ENCODE measurements at places on chromosomes 16 and 17. TPM values are rescaled to one million over a fixed set of nuclear protein-coding genes. Genes with fewer than 3 reads are reported as not detected.

- no peak for ATAC-seq
Measured at GRCh38 chr17:77083531-77083930, 57.2 kb upstream of the SEC14L1 start.

MMD gene
- total RNA-seq = 28.6 TPM

DNA sequence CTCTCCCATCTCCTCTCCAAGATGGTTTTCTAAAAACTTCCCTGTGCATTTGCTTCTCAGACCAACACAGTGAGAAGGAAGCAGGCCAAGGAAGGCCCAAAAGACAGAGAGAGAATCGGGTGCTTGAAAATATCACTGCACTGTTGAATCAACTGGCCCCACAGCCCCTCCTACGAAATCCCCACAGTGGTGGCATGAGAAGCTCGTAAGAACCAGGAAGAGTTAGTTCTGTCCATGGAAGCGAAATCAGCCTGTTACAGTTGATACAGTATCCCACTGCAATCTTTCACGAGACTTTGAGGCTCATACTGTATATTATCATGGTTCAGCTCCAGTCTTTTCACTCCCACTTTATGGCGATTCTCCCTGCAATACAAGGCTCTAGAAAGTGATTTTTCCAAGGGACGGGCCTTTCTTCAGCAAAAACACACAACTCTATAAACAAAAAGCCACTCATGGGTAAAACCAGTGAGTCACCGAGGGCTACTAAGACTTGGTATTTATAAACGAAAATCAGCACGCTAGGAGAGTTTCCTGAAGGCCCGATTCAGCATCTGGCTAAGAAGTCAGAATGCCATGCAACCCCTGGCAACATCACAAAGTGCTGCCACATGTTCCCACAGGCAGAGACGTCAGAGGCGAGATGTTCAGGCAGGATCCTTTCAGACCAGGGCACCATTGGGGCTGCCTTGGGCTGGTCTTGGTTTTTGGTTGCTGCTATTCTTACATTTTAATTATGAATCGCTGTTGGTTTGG is 185.7 kb downstream of the IRX5 start:
- no peak for ATAC-seq

DNA sequence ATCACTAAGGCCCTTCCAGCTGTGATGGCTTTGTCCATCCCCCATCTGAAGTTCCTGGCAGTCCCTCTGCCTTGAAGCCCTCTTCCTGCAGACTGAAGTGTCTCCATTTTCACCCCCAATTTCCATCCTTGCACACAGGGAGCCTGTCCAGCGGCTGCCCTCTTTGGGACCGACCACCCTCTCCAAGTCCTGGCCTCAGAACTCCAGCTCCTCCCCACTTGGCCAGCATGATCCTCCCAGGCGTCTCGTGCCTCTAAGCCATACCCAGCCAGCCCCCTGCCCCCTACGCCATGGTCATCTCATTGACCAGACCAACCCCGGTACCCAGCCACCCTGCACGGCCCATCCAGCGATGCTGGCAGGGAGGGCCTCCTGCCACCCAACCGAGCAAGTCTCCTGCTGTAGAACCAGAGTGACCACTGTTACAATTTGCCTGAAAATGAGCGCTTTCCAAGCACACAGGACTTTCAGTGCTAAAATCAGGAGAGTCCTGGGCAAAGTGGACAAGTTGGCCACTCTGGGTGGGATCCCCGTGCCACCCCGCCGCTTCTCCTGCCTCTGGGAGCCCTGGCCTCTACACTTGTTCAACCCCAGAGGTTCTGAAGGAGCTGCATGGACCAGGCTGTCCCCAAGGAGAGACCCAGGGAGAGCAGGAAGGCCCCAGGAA is 362.0 kb downstream of the SEC14L1 start:
- ATAC-seq = peak; percentile 3

- ATAC-seq = no peak
Measured at GRCh38 chr17:40059729-40060475, 2.9 kb upstream of the THRA start.

TEX19 gene
- total RNA-seq = 0.28 TPM

- no peak for ATAC-seq
Measured at GRCh38 chr17:78358538-78359320, 1.1 kb downstream of the SOCS3 start.

DNA sequence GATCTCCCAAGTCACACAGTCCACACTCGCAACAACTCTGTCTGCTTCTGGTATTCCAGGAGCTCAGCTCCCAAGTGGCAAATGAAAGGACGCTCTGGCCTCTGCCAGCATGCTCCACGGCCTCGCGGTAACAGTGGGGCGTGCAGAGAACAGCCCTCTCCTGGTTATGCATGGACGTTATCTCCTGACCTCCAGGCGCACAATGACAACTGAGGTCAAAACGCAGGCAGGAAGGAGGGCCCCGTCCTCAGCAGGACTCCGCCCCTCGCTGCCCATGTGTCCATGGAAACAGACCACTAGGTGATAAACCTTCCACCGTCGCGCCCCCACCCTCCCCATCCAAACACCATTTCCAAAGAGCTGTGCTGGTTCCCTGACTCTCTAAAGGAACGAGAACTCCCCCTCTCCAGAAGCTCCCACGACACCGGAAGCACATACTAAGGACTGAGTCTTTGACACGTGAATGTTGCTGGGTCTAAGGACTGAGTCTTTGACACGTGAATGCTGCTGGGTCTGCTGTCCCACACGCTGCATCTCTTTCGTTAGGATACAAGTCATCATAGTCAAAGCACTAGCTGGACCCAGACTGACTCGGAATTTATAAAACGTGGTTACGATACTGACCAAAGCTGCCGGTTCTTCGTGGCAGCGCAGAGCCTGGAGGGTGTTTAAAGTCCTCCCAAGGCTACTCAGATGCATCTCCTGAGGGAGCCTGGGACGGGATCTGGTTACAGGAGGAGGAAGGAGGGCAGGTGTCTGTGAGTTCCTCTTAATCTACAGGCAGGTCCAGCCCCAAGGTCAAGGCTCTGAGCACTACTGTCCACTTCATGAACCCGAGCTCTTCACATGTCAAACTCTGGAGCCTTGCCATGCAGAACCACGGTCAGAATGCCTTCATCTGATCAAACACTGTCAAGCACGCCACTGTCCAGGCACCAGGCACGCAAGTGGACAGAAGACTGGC is 43.9 kb downstream of the KLHDC4 start:
- no peak for ATAC-seq

GRCh38 chr16:50534556-50534955 is 13.6 kb upstream of the NKD1 start:
- no peak for ATAC-seq

KRT222 gene
- not detected for total RNA-seq

GRCh38 chr17:77444984-77445759 is 304.4 kb downstream of the SEC14L1 start:
- ATAC-seq = peak; percentile 63

DNA sequence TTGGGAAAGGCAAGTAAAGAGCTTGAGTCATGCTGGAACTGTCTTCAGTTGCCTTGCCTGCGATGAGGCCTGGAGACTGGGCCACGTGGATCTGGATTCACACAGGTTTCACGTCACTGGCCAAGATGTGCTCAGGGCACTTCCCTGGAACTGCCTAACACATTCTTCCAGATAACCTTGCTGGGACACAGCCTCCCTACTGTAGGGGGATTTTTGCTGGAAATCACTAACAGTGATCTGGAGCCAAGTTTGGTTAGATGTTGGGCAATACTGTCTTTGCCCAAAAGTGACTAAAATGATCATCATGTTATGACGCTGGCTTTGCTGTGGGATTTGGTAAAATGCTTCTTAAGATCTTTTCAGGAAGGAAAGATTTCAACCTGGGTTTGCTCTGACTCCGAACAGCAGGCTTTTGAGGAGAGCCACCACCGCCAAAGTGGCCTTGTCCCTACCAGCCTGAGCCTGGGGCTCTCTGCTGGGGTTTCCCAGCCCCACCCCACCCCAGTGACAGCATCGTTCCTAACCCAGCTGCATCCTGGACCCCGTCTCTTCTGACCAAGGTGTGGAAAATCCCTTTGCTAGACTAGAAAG is 14.7 kb downstream of the C1QTNF1 start:
- no peak for ATAC-seq

DNA sequence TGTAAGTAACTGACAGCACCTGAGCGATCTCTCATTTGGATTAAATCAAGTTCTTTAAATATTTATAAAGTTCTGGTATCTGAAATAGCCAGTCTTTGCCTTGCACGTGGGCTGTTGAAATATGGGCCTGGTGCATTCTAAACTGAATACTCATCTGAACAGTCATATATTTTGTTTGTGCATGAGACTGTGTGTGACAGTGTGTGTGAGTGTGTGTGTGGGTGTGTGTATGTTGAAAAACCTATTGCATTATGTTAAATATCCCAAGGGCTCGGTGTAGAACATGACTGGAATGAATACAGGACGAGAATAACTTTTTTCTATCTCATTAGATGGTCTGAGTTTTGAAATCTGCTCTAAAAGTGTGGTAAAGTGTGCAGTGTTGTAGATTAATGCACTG is 82.4 kb upstream of the TOX3 start:
- no peak for ATAC-seq

WNT9B gene
- total RNA-seq = not detected

GRCh38 chr17:28405632-28406472 is at the start of gene SLC46A1:
Gene SLC46A1 (minus strand): TSS chr17:28406212. CDS start chr17:28406114, 98 bp downstream.
- peak; percentile 83 for ATAC-seq

MPP3 gene
- total RNA-seq = 0.58 TPM

GRCh38 chr16:24497440-24497839 is 41.9 kb upstream of the RBBP6 start:
- ATAC-seq = no peak

GRCh38 chr16:57358086-57358420 is 530 bp upstream of the CCL22 start:
- ATAC-seq = no peak

SPNS2 gene
- total RNA-seq = 0.45 TPM

KCNG4 gene
- not detected for total RNA-seq

DNA sequence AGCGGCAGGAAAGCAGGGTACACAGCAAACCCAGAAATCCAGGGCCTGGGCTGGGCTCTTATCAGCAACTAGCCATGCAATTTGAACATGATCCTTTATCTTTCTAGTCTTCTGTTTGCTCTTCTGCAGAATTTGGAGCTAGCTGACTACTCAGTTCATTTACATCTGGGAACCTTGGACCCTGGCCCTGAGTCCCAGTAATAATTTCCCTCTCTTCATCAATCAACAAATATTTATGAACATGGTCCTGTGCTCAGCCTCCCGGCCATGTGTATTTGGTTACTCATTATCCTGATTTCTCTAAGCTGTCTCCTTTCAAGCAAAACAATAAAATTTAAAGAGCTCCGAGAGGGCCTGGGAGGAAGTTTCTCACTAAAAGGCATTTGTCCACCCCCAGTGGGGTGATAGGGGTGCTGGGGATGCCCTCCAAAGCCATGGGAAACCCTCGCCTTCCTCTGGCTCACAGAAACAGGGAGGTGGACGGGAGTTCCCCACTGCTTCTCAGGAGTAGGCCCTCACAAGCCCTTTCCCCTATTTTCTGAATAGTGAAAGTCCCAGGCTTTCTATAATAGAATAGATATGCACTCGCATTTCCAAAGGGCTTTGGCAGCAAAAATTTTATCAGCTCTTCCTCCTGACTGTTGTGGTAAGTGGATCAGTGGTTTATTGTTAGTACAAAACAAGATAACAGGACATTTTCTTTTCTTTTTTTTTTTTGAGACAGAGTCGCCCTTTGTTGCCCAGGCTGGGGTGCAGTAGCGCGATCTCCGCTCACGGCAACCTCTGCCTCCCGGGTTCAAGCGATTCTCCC is 6.9 kb upstream of the WDR59 start:
- no peak for ATAC-seq

DNA sequence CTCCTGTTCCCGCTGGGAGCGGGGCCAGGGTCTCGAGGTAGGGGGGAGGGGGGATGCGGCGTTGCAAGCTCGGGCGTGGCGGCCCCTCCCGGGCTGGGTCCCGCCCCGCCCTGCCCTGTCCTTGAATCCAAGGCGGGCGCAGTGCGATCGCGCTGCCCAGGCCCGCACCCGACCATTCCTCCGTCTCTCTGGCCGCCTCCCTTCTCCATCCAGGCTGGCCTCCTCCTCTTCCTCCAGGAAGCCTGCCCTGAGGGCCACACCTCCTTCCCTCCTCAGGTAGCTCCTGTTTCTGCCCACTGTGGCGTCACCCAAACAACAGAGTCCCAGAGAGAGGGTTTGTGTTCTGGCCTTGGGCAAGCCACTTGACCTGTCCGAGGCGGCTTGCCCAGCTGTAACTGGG is 43.0 kb upstream of the TAC4 start:
- ATAC-seq = no peak

DNA sequence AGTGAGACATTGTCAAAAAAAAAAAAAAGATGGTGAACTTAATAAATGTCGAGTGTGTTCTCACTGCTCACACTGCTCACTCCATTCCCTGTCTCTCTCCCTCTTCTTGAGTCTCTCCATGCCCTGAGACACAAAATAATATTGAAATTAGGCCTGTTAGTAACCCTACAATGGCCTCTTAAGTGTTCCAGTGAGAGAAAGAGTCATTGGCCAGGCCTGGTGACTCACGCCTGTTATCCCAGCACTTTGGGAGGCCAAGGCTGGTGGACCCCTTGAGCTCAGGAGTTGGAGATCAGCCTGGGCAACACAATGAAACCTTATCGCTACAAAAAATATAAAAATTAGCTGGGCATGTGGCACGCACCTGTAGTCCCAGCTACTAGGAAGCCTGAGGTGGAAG is 16.2 kb upstream of the CSF3 start:
- no peak for ATAC-seq

DNA sequence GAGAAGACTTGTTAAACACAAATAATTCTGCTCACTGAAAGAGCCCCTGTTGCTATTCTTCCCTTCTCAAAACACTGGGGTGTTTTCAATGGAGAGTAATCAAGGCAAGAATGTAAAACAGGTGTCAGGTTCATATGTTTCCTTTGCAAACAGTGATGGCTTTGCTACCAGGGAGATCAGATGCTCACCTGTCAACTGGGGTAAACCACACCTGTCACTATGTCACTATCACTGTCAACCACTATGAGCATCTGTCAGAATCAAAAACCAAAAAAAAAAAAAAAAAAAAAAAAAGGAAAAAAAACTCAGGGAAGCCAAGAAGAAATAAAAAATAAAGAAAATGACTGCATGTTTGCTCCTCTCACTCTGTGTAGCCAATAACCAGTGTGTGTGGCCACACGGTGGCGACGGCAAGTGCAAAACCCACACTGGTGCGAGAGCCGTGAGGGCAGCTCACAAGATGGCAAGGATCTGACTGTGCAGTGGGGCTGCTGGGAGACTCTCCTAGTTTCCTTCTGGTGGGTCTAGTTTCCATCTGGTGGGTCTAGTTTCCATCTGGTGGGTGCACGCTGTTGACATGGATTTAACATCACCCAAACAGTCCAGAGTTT is 22.7 kb downstream of the USP22 start:
- ATAC-seq = peak; percentile 60

GRCh38 chr17:42924891-42925290 is 24.3 kb downstream of the G6PC1 start:
- no peak for ATAC-seq

DNA sequence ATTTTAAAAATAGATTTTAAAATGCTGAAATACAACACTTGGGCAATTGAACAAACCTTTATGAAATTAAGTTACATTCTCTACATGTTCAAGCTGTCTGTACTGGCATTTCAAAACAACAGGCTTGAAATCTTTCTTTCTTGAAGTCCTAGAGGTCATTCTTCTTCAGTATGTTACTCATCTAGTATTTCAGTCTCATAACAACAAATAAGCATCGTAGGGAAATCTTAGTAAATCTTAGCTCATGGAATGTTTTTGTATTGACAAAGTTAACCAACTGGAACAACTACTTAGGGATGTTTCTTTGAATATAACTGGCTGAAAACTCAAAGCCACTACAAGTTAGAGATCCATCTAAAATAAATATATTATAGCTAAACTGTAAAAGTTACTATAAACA is 96.6 kb downstream of the KIF2B start:
- ATAC-seq = no peak

GRCh38 chr17:41739661-41740352 is 5.4 kb upstream of the HAP1 start:
- no peak for ATAC-seq
